SW480 (cell line): ENCODE measurements at places on chromosomes 5 and 9.

- DNase-seq: peak; percentile 61
Measured at GRCh38 chr5:10355071-10355889, 1.8 kb downstream of the MARCHF6 start.

GRCh38 chr9:119802621-119803020, 433.4 kb upstream of the BRINP1 start:
- no peak for DNase-seq

- DNase-seq: no peak
Measured at GRCh38 chr5:149526845-149527590, 24.2 kb downstream of the CSNK1A1 start.

- DNase-seq: peak; percentile 32
Measured at GRCh38 chr5:150175536-150175935, 9.0 kb downstream of the CDX1 start.

GRCh38 chr5:38615981-38616451, 59.6 kb upstream of the LIFR start:
- DNase-seq: no peak

GRCh38 chr5:157528036-157528632, 47.4 kb downstream of the ADAM19 start:
- DNase-seq: no peak

DNA sequence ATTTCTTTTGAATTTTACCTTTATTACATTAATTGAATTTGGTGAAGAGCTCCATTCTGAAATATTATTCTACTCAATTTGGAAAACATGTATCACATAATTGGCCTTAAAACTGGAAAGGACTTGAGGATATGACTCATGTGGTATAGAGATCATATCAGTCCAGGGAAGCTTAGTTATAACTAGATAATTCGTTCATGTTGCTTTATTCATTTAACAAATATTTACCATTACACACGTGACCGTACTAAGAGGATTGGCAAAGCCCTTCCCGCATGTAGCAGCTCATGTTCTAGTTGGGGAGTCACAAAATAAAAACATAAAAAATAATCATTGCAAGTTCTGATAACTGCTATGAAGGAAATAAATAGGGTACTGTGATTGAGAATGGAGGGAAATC, 1816.5 kb downstream of the MAT2B start:
- no peak for DNase-seq

- no peak for DNase-seq
Measured at GRCh38 chr5:71957292-71957898, 149.9 kb upstream of the MAP1B start.

DNA sequence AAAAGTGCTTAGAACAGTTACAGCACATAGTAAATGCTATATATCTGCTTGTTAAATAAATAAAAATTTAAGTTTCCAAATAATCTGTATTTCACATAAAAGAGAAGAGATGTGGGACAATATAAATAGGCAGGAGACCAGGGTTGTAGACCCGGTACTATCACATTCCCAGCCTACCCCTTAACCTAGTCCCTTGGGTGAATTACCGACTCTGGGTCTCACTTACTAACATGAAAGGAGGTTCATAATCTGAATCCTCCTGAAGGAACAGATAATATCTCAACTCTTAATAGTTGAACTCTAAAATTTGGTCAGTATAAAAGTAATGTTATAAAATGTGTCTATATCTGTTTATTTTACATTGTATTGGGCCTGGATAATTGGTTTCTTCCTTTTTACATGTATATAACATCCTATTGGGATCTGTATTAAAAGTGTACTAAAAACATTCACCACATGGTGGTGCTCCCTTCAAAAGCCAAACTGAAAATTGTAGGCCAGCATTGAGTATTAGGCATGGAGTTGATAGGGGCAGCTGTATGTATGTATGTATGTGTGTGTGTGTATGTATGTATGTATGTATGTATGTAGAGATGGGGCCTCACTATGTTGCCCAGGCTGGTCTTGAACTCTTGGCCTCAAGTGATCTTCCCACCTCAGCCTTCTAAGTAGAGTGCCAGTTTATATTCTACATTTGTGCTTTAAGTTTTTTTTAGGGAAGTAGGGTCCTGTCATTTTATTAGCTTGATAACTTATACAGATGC, 64.2 kb upstream of the ABL1 start:
- DNase-seq: peak; percentile 76

- no peak for DNase-seq
Measured at GRCh38 chr5:139431706-139432105, 7.6 kb downstream of the DNAJC18 start.

DNA sequence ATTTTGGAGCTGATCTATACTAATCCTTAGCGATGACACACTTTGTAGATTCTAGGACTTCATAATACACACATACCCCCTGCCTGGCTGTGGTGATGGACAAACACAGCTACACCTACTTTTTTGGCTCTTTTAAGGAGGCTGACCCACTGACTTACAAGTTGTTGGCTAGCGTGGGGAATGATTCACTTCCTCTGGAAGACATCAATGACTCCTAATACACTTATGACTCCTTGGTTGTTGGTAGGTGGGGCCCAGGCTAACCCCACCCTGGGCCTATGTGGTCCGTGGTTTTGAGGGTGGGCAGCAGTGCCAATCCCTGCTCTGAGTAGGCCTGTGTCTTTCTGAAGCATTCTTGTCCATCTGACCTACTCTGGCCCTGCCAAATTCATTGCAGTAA, 144.4 kb downstream of the SLC12A2 start:
- DNase-seq: peak; percentile 36

DNA sequence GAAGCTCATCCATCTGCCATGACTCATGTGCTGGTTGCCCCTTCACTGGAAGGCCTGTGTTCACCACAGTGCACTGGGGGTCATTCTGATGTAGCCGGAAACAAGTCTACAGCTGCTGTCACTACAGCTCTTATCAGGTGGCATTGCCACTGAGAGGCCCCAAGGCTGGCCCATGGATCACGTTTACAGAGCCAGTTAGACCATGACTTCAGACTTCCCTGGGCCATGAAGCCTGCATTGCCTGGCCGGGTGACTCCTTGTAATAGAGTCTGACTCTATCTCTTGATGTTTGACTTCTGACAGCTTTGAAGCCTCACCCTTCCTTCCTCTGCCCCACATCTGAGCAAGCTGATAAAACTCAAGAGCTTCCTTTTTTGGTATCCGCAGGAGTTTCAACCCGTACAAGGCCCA, 473.5 kb upstream of the DAP start:
- no peak for DNase-seq

DNA sequence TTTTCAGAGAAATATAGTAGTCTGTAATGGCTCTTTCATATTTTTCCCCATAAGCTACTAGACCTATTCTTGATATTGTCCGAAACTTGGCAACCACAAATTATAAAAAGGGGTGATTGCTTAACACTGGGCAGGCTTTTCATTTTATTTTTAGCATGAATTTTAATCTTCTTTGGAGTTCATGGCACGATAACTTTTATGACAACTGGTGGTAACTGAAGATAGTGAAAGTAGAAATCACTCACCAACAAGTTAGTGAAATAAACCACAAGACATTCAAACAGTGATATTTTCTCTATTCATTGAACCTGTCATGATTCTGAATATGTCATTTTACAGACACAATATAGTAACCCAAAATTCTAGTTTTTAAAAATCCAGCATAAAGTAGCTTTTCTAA, 213.9 kb downstream of the PRDM9 start:
- DNase-seq: no peak

- no peak for DNase-seq
Measured at GRCh38 chr9:117080765-117081390, 334.0 kb downstream of the ASTN2 start.

- DNase-seq: no peak
Measured at GRCh38 chr5:41526699-41527098, 16.3 kb upstream of the PLCXD3 start.

GRCh38 chr5:106877881-106878280, 792.9 kb downstream of the EFNA5 start:
- no peak for DNase-seq

DNA sequence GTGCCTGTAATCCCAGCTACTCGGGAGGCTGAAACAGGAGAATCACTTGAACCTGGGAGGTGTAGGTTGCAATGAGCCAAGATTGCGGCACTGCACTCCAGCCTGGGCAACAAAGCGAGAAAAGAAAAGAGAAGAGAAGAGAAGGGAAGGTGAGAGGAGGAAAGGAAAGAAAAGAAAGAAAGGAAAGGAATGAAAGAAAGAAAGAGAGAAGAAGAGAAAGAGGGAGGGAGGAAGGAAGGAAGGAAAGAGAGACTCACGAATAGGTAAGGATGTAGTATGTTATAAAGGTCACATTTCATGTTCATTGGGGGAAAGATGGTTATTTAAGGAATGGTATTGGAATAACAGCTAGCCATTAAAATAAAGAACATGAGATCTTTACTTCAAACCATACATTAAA, 10.4 kb upstream of the ANP32B start:
- DNase-seq: no peak

DNA sequence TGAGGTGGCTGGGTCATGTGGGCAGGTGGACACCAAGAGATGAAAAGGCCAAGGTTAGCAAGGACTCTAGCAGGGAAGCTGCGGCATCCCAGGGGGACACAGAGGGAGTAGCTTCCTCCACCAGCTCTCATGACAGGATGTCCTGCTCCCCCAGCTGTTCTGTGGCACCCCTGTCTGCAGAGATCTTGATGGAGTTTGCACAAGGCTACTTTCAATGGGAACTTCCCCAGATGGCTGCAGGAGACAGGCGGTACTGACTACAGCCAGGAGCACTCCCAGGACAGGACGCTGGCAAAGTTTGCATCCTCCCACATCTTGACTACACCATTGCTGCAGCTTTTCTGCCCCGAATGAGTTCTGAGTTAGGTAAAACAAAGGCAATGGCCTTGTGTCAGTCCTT, 312.8 kb downstream of the TLE4 start:
- DNase-seq: no peak

DNA sequence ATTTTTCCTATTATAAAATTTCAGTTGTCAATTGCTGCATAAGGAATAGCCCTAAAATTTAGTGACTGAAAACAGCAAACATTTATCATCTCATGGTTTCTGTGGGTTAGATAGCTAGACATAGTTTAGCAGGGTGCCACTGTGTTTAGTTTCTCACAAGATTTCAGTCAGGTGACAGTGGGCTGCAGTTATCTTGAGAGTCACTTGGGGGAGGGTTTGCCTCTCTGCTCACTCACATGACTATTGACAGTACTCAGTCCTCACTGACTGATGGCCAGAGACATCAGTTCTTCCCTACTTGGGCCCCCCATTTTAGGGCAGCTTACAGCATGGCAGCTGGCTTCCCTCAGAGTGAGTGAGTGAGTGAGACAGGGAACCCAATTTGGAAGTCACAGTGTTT, 42.0 kb downstream of the PBX3 start:
- no peak for DNase-seq

DNA sequence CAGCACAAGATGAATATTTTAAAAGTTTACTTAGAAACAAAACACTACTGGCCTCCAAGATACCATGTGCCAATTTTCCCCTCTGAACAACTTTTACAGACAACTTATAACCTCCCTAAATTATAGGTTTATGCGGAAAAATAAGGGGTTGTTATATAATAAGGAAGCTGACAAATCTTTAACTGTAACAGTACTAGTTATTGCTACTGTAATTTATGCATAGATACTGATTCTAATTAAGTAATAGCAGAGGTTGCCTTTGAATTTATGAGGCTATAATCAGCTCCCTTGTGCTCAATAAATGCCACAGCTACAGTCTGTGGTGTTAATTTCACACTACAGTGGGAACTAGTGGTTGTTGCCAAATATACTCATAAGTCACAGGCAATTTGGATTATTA, 291.3 kb upstream of the PCSK5 start:
- no peak for DNase-seq

DNA sequence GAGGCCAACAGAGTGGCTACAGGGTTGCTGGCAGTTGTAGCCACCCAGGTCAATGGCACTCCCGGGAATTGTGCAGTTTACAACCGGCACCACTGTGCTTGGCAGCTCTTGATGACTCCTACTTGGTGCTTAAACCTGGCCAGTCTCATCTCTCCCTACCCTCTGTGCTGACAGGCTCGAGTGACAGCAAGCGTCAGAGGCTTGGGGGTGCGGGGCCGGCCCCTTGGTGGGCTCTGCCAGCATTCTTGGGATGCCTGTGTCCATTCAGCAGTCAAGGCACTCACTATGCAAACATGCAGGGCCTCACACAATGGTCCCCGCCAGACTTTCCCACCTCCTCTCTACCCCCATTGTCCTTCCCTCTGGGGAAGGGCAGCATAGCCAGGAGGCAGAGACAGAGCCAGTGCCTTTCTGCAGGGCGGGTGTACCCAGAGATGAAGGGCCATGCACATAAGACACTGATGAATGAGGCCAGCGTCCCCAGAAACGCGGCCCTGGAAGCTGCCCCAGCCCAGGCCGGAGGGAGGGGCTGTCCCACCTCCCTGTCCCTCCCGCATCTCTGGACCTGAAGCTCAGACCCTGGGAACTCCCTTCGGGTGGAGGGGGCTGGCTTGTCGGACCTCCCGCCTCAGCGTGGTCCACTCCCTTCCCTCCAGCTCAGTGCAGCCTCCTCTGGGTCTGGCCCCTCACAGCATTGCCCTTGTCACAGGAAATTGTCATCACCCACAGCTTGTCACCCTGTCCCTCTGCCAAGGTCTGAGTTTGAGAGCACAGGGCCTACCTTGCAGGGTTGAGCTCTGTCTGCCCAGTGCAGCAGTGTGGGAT, 26.4 kb upstream of the NOTCH1 start:
- DNase-seq: peak; percentile 68

DNA sequence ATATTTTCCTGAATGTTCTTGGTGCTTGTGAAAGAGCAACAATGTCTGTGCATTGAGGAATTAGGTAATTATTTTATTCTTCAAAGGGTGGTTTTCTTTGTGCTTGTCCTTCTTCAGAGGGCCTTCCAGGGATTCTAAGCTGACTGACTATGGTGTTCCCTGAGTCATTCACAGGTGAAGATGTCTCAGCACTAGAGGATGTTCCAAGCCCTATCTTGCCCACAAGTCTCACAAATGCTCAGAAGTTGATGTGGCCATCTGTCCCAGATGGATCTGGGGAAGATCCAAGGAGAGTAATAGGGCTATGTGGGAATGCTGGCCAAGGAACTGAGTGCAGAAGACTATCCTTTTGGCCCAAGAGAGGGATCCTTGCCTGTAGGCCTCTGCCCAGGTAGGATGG, 120.9 kb downstream of the ADAMTSL1 start:
- DNase-seq: no peak

GRCh38 chr5:58735637-58736036, 152.8 kb downstream of the RAB3C start:
- no peak for DNase-seq

- DNase-seq: no peak
Measured at GRCh38 chr9:129282272-129282671, 104.2 kb upstream of the IER5L start.

DNA sequence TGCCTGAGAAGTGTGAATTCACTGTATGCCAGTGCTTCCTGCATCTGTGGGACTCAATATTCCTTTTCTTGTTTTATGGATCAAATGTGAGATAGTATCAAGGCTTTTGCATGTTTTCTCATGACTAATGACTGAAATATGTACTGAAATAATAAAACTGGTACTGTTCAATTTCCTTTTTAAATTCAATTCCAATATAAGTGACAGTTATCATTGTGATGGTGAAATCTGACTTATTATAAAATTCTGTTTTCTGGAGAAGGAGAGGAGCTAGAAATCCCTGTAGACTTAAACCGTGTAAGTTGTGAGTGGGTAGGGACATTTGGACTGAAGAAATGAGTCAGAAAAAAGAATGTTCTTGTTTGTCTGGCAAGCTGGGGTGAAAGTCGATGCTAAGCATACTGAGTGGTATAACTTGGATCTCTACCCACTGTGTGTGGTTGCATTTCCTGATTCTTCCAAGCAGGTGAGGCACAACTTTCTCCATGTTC, 245.2 kb downstream of the EFNA5 start:
- DNase-seq: peak; percentile 11
